Activated naive CD8-positive, alpha-beta T cell treated with anti-CD3 and anti-CD28 coated beads, Interleukin-2, amount 10 ng/mL, durations not matched to agents 7 days and 5 days (primary cell): ENCODE measurements at places on chromosomes 13 and 19. TPM values are rescaled to one million over a fixed set of nuclear protein-coding genes. Genes with fewer than 3 reads are reported as not detected.

The TM9SF2 gene
- 59.7 TPM for total RNA-seq

The RYR1 gene
- total RNA-seq = 2.9 TPM

The CCDC169 gene
- total RNA-seq = not detected

The TEX26 gene
- not detected for total RNA-seq

The TIMM13 gene
- total RNA-seq = 48.5 TPM

The ADAMTSL5 gene
- 1.8 TPM for total RNA-seq

The PDS5B gene
- 71.3 TPM for total RNA-seq
